ENCODE measurements at places on chromosomes 2 and 18.

GRCh38 chr2:140586379-140586778 lies 1544.4 kb downstream of the LRP1B start:
- peak; percentile 63 for DNase-seq

DNA sequence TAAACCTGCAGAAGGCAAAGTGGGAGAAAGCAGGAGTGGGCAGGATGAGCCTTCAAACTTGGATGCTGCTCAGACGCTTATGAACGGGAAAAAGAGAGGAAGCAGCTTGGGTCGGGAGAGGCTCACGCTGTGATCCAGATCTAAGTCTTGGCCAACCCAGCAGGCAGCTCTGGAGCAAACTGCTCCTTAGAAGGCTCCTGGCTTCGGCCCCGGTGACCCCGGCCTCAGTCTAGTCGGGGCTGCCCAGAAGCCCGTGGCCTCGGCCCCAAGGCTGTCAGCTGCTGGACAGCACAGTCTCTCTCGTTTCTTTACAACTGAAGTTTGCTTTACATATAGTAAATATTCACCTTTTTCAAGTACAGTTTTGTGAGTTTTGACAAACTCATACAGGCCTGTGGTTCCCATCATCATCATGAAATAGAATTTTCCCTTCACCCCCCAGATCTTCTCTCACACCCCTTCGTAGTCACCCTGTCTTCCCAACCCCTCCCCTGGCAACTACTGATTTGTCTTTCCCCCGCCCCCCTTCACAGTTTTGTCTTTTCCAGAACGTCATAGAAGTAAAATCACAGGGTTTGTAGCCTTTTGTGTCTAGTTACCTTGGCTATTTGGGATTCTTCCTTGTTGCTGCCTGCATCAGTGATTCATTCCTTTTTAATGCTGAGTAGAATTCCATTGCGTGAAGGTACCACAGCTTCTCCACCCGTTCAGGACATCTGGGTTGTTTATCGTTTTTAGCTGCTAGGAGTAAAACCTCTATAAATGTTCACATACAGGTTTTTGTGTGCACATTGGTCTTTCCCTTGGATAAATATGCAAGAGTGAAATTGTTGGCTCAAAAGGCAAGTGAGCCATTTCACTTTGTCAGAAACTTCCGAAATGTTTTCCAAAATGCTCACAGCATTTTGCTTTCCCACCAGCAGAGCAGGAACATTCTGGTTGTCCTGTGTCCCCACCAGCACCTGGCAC lies 35.1 kb downstream of the MYO7B start:
- no peak for DNase-seq

DNA sequence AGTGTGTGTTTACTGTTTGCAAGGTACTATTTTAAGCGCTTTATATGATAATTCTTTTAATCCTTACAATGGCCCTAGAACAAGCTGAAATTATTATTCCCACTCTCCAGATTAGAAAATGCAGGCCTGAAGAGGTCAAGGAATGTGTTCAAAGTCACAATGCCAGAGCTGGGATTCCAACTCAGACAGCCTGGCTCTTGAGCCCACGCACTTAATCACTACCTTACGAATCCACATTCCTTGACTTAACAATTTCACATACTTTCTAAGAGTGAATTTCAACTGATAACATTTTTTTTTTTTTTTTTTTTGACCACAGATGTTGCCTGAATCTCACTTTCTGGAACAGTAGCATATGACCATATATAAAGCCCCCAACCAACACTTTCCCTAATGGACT lies 400.3 kb downstream of the NCKAP5 start:
- DNase-seq, result no peak

- peak; percentile 87 for DNase-seq
These were observed 17.6 kb upstream of the ADI1 start for GRCh38 chr2:3536682-3537632.

DNA sequence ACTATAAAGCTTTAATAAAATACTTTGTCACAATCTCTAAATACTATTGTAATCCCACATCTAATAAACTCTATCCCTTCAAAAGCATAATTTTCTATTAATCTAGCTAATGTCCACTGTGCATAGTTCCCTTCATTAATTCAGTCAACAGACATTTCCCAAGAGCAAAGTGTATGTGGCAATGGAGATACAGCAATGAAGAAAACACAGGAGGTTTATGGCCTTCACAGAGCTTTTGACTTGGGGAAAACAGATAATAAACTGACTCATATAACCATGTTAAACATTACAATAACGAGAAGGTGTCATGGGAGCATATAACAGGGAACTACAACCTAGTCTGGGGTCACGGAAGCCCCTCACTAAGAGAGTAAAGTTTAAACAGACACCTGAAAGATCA lies 86.3 kb downstream of the SPIRE1 start:
- DNase-seq, result no peak

GRCh38 chr2:31567679-31568078 lies 13.1 kb downstream of the SRD5A2 start:
- no peak for DNase-seq

- peak; percentile 1 for DNase-seq
These were observed 150.9 kb downstream of the SMAD7 start for GRCh38 chr18:48799724-48800315.

DNA sequence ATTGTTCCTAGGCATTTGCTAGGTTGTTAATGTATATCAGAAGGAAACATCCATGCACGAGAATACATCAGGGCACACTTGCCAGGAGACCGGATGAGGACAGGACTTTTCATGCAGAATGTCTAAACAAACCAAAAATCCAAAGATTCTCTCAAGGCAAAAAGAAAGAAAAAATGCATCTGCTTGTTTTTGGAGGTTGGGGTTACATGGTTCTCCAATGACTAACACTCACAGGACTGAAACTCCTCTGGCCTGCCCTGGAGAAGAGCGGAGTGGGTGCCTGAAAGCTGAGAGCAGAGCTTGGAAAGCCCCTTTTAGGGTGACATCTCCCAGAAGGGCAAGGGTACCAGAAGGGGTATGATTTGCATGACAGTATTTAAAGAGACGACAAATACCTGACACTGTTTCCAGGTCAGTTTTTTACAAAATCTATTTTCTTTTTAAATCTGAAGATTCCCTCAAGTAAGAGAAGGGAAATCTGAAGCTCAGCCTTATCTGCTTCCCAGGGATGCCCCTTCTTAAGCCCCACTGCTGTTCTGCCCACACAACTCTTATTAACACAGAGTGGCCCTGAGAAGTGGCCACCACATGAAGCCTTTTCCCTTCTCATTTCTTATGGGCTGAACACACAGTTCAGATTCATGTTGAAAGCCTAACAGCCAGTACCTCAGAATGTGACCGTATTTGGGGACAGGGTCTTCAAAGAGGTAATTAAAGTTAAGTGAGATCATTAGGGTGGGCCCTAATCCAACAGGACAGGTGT lies 216.4 kb downstream of the STK39 start:
- DNase-seq, result peak; percentile 55

DNA sequence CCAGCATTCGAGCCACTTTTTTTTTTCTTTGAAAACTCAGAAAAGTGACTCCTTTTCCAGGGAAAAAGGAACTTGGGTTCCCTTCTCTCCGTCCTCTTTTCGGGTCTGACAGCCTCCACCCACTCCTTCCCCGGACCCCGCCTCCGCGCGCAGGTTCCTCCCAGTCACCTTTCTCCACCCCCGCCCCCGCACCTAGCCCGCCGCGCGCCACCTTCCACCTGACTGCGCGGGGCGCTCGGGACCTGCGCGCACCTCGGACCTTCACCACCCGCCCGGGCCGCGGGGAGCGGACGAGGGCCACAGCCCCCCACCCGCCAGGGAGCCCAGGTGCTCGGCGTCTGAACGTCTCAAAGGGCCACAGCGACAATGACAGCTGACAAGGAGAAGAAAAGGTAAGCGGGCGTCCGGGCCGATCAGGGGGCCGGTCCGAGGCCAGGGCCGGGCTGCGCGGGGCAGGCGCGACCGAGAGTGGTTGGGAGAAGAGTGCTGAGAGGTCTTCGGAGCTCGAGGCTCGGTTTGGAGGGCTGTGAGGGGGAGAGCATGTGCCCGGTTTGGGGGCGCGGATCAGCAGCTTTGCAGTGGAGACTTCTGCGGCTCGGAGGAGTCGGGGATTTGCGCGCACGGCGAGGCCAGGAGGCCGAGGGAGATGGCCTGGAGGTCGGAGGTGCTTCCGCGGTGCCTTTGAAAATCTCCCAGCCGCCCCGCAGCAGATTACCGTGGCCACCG lies 502 bp downstream of the EPAS1 start:
- DNase-seq, result peak; percentile 72

DNA sequence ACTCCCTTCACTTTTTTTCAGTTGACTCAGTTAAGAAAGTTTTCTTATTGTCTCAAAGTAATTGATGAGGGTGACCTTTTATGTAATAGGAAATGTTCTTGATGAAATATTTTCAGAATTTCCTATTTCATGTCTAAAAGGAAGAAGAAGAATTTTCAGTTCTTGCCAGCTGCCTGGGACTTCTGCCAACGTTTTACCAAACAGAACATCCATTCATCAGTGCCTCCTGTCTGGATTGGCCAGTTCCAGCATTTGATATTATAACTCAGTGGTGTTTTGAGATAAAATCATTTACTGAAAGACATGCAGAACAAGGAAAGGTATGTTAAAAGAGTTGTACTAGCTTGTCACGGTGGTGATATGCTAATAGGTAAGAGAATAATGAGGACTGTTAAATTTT lies 104.7 kb upstream of the MYO3B start:
- no peak for DNase-seq

DNA sequence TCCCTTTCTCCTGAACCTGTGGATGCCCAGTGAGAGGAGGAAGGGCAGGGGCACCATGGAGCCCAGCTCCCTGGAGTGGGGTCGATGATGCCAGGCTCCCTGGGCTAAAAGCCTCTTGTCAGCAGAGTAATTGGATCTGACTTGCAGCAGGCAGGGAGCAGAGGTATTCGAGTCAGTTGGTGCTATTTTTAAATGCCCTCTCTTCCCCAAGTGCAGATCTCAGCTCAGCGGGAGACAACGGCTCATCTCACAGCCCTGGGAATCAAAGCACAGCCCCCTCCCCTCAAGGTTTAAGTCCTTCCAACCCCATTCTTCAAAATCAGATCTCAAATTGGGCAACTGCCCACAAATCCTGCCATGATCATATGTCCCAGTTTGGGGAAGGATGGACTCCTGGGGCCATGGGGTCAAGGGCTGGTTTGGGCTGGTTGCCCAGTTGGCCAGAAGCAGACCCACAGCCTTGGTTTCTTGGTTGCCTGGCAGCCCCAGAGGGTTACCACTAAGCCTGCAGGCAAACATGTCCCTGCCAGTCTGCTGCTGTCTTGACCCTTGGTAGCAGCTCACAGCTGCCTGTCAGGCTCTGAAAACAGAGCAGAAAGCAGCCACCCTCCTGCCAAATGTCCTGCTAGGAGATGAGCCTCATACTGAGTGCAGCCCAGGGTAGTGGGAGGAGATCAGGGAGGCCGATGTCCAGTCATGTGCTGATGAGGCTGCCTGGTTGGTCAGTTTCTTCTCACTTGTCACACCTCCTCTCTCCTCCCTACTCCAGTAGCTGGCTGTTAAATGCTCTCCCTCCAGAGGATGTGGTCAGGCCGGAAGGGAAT lies 244.9 kb downstream of the LOXHD1 start:
- DNase-seq, result peak; percentile 67

GRCh38 chr2:155679647-155680046 lies 652.9 kb downstream of the NR4A2 start:
- no peak for DNase-seq

DNA sequence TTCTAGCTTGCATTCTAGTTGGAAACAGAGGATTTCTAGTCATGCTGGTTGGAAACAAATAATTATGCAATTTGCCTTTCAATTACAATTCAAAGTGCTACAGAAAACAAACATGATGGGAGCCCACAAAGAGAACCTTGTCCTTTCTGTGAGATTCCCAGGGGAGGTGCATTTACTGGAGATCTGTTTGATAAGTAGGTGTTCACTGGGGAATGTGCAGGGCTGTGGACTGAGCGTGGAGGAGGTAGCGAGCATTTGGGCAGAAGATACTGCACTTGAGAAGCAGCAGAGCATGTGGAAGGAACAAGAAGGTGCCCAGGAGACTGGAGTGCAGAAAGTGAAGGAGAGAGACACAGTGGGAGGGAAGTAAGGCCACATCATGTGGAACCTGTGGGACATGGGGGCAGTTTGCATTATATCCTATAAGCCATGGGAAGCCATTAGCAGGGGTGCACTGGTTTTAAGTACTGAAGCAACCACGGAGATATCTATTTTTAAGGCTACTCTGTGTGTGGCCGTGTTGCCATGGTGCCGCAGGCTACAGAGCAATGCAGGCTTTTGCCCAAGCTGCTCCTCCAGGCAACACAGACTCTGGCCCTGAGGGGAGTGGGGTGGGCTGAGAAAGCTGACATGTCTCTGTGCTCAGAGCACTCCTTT lies 154.0 kb downstream of the ANTXR1 start:
- no peak for DNase-seq

DNA sequence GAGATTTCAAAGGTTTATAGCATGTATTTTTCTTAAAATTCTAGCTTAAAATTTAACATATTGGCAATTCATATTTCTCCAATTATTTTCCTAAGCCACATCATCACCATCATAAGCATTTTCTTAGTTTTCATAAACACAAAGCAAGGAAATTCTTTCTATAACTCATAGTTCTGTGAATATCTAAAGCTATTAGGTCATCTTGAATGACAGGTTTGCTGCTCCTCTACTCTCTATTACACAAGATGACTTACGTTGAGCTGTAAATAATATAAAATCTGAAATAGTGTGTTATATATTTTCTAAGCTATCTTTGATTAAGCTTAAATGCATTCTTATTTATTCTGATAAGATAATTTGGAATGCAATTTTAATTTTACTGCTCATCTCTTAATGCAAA lies 984.6 kb upstream of the CNTNAP5 start:
- no peak for DNase-seq

DNA sequence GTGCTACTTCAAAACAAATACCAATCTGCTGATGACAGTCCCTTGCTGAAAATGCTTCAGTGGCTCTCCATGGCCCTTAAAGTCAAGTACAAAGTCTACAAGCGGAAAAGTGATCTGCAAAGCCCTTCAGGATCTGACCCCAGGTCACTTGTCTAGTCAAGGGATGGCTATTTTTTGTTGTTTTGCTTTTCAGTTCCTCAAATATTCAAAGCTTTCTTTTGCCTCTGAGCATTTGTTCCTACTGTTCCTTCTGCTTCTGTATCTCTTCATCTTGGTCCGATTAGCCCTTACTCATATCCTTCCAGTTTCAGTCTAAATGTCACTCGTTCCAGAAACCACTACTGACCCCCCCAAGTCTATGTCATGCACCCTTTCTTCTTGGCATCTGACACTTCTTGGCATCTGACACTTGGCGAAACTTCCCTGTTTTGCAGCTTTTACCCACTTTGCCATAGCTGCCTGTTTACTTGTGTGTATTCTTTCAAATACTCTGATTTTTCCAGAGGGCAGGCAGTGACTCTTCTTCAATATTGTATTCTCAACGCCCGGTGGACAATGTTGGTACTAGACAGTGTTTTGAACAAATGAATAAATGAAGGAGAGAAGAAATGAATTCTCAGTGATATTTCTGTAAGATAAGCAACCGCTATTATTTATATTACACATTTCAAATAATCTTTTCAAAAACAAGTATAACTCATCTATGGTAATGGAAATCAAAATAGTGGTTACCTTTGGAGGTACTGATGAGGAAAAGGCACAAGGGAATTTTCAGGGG lies 175.9 kb upstream of the FN1 start:
- DNase-seq, result no peak

- no peak for DNase-seq
These were observed 497.0 kb downstream of the TDRD15 start for GRCh38 chr2:21620771-21621170.

GRCh38 chr2:174603280-174603679 lies 5.7 kb upstream of the WIPF1 start:
- DNase-seq, result peak; percentile 42

All from WERI-Rb-1 (cell line).